Amygdala (tissue), 56 donors: ENCODE measurements at places on chromosomes 16 and 17.
A peak's percentile ranks its signal among the peaks of the same experiment; 100 is the strongest.

GRCh38 chr16:29943846-29944799 is 17.8 kb upstream of the TMEM219 start:
- DNase-seq, result no peak

DNA sequence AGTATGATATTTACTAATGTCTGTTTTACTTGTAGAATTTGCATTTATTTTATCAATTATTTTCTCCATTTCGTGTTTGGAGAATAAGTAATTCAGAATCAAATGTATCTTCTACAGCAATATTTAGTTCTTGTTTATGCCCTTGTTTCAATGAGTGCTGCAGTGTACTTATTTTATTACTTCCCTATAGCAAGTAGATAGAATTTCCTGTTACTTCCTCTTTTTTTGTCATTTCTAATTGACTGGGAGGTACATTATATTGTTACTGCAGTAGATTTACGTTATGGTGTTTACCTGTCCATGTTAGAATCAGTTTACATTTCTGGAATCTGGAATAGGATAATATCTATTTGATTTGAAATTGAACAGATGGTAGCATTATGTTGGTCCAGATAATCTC is 71.2 kb downstream of the OMG start:
- no peak for DNase-seq

GRCh38 chr16:88526008-88526905 is 43.9 kb upstream of the ZC3H18 start:
- DNase-seq, result no peak

DNA sequence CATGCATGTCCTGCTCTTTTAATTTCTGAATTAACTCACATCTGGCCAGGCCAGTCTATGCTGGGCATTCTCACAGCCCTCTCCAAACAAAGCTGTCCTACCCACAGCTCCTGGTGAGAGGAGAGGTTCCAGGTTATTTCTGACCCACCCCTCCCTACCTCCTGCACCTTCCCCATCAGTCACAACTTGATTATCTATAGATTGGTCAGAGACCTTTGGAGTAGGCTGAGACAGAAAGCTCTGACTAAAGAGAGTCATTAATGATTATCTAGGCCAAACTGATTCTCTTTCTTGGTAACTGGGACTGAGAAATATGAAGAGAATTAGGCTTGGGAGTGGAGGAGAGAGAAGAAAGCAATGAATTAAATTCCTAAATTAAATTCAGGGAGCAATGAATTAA is 1.4 kb upstream of the KRT222 start:
- no peak for DNase-seq

DNA sequence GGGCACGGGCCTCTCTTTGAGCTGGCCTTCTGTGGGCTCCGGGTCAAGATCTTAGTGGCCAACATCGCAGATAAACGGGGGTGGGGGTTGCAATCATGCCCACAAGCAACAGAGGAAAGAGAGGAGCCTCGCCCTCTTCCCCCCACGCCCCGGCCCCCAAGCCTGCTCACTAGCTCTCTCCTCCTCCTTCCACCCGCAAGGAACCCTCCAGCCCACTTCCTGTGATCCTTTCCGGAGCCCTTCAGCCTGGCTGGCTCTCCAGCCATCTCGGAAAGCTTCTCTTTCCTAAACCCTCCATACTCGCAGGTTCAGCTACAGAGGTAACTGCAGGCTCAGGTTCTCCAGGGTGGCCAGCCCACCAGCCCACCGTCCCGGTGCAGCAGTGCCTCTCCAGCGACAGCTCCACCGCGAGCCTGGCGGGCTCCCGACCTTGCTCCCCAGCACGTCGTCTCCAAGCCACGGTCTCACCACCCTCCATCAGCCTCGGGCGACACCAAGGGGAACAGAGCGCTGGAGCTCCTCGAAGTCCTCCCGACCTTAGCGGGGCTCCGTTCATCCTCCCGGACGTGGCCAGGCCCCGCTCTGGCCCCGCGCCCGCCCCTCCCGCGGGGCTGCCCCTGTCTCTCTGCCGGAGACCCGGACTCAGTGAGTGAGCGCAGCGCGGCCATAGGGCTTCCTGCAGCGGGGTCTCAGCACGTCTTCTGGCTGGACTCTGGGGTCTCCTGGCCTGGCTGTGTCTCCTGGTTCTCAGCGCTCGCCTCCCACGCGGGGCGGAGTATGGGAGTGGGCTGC is 12.9 kb upstream of the ODF4 start:
- DNase-seq, result no peak

DNA sequence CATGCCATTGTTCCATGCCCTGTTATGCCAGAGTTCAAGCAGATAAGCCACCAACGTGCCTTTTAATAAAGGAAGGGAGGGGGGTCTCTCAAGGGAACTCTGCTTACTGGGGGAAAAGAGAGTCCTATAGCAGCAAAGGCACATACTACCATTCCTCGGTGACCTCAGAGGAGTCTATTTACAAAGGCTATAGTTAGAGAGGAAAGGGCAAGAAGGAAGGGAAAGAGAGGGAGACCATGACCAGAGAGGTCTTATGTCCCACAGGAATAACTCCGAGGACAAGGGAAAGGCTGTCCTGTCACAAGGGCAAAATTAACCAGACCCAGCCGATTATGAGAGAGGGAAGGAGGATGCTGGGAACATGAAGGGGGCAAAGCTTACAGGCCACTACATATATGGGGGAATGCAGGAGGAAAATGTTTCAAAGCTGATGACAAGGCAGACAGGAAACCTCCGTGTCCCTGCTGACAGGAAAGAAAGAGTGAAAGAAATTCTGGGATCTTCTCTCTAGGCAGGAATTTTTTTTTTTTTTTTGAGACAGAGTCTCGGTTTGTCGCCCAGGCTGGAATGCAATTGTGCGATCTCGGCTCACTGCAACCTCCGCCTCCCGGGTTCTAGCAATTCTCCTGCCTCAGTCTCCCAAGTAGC is 51.5 kb downstream of the HIC1 start:
- DNase-seq, result no peak

DNA sequence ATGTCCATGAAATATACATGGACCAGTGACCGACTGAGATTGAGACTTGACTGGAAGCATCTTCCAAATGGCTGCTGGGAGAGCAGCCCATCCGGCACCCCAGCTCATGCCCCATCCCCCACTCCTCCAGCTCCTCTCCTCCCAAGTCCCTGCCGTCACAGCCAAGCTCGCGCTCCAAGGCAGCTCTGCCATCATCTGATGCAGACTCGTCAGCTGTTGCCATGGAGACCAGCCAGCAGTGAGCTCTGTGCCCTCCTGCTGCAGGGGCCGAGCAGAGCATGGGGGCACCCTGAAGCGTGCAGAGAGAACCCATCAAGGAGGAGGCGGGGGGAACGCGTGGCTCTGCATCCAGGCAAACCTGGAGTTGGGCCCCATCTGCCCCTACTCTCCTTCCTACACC is 74.5 kb upstream of the TNRC6C start:
- peak; percentile 40 for DNase-seq

DNA sequence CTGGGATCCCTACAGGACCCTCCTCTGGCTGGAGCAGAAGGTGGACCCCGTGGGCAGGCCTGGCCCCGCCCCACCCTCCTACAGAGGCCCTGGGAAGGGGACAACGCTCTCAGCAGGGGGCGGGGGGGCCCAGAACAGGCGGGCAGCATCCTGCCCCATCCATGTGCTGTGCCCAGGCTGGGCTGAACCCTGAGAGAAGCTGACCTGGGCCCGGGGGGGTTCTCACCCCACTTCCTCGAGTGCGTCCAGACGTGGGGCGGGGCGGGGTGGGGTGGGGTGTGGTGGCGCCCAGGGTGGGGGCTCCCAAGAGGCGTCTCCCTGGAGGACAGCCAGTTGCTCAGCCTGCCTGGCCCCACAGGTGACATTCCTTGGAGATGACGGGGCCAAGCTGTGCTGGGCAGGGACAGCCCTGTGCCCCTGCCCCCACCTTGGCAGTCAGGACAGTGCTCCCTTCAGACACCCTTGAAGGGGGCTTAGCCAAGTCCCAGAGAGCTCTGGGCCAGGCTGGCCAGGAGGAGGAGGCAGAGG is 390 bp upstream of the UNC13D start:
- no peak for DNase-seq

GRCh38 chr16:89093602-89094251 is at the start of gene ACSF3:
ACSF3 (plus strand) TSS chr16:89093852; CDS start chr16:89100682, 6,830 bp downstream.
- peak; percentile 56 for DNase-seq

GRCh38 chr16:67459861-67460150 is 21.2 kb downstream of the ATP6V0D1 start:
- DNase-seq, result no peak

DNA sequence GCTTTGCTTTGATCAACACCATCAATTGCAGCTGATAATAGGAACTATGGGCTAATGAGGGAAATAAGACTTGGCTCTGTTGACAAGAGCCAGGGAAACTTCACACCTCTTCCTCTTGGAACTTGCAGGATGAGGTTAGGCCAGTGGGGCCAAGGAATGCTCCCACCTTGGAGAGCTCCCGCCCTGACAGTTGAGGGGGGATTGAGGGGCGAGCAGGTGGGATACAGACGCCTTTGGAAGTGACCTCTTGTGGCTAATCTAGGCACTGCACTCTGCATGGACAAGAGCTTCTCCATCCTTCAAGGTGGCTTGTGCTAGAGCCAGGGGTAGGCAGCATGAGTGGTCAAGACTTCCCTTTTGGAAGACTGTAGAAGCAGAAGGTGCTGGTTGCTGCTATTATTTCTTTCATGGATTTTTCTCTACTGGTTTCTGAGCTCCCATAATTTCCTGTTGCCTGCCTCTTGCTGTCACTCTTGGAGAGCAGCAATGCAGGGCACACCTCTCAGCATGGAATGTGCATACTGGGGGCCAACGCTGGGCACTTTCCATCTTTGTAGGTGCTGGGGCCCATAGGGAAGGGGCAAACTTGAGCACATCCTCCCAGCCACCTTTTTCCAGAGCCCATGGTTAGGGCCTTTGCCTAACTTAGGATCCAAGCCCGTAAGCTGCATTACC is 2.3 kb upstream of the PHF12 start:
- no peak for DNase-seq

GRCh38 chr17:50425682-50426471 is at the start of gene ACSF2:
ACSF2 (plus strand) TSS chr17:50426218; CDS start chr17:50426262, 44 bp downstream.
- DNase-seq, result peak; percentile 21

DNA sequence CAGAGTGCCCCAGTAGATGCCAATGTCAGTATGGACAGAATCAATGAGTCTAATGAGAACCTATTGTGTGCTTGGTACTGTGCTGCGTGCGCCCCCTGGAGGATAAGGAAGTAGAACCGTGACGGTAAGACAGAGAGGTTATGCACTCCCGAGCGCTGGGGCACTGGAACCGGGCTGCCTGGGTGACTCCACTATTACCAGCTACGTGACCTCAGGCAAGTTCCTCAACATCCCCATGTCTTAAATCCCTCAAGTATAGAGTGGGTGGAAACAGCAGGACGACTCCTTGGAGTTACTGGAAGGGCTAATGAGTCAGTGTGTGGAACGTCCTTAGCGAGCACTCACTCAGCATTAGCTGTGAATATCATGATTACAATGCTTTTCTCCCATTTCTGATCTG is 16.2 kb downstream of the CHST4 start:
- no peak for DNase-seq

DNA sequence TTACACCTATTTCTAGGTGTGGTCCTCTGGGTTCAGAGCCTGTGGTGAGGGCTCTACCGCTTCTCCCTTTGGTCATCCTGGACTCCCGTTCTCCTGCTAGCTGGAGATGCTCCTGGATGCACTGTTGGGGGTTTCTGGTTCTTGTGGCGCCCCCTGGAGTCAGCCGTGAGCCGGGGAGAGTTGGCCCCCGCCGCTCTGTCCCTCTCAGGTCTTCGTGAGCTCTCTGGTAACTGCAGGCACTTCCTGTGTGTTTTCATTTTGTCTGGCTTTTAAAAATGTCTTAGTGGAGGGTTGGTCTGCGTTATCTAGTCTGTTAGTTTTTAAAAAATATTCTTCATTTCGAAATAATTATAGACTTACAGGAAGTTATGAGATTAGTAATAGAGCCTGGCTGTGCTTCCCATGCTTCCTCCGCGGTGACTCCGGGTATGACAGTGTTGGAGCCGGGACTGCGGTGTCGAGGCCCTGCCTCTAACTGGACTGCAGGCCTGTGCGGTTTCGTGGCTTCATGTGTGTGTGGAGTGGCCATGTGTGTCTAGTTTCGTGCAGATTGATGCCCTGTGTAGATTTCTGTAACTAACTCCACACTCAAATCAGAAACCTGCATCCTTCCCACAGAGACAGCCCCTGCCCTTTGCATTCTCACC is 78.0 kb upstream of the ZNF750 start:
- no peak for DNase-seq

DNA sequence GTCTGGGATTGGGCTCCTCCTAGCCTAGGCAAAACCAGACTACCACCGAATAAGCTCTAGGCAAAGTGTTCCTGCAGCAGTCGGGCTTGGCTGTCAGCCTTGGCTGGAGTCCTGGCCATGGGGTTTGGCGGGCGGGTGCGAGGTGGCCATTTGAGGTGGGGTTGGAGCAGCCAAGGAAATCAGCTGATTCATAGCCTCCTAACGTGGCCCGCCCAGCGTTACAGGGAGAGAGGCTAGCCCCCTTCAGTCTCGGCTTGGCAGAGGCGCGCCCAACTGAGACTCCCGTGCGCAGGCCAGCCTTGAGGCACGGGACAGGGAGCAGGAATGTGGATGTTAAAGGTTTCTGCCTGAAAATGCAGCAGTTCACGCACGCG is 1.9 kb downstream of the PMP22 start:
- peak; percentile 72 for DNase-seq

GRCh38 chr17:82400830-82401229 is 17.3 kb upstream of the HEXD start:
- no peak for DNase-seq

GRCh38 chr17:9907131-9907530 is 2.1 kb upstream of the RCVRN start:
- no peak for DNase-seq

- no peak for DNase-seq
Observed at GRCh38 chr17:81324851-81325713, 30.0 kb upstream of the SLC38A10 start.

DNA sequence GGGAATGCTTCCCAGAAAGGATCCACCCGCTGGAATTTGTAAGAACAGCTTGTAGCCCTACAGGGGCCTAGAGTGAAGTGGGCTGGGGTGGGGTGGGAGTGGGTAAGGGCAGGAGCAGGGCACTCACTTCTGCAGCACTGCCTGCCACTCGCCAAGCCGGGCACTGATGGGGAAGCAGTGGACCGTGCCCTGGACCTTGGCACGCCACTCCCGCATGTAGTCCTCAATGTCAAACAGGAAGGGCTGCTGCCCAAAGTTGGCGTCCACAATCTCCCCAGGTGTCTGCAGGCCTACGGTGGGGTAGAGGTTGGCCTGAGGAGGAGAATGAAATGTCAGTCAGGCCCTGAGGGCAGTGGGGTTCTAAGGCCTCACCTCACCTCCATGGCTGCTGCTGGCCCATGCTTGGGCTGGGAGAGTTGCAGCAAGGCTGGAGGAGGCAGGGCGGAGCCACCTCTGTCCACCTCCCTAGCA is 15.7 kb upstream of the GFOD2 start:
- DNase-seq, result no peak

- no peak for DNase-seq
Observed at GRCh38 chr17:14058051-14058450, 11.3 kb upstream of the COX10 start.

GRCh38 chr17:80827646-80828643 is 163.7 kb upstream of the CHMP6 start:
- DNase-seq, result no peak
